ENCODE measurements at places on chromosomes 12 and 14.

DNA sequence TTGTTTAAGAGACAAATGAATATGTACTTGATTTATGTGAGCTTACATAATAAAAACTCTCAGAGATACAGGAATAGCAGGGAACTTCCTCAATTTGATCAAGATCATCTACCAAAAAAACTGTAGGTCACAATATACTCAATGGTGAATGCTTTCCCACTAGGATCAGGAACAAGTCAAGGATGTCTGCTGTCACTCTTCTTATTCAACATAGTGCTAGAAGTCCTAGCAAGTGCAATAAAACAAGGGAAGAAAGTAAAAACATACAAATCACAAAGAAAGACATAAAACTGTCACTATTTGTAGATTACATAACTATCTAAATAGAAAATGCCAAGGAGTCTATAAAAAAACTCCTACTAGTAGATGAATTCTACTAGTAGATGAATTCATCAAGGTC lies 41.9 kb upstream of the PAWR start:
- no peak for DNase-seq

DNA sequence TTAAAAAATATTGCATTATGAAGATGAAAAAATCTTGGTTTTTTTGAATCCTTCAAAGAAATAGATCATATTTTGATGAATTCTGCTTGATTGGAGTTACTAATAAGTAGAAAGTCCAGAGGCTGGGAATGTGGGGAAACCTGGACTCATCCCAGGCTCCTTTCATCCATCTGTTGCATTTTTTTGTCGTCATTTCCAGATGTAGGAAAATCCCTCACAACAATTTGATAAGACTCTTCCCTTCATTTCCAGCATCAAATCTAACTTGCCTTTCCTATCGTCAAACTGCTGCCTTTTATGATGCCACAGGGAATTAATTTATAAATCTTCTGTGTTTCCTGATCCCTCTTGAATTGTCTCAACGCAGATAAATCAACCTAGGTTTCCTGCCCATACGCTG lies 211.6 kb downstream of the FBXL14 start:
- no peak for DNase-seq

- no peak for DNase-seq
These were observed 4.3 kb upstream of the ZFP36L1 start for GRCh38 chr14:68797121-68797670.

DNA sequence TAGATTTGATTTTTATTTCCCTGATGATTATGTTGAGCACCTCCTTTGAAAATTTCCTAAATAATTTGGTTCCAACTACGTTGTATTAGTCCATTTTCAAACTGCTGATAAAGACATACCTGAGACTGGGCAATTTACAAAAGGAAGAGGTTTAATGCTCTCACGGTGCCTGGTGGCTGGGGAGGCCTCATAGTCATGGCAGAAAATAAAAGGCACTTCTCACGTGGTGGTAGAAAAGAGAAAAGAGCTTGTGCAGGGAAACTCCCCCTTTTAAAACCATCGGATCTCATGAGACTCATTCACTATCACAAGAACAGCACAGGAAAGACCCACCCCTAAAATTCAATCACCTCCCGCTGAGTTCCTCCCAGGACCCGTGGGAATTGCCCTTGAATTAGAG lies 372.3 kb downstream of the RPL10L start:
- DNase-seq, result no peak

DNA sequence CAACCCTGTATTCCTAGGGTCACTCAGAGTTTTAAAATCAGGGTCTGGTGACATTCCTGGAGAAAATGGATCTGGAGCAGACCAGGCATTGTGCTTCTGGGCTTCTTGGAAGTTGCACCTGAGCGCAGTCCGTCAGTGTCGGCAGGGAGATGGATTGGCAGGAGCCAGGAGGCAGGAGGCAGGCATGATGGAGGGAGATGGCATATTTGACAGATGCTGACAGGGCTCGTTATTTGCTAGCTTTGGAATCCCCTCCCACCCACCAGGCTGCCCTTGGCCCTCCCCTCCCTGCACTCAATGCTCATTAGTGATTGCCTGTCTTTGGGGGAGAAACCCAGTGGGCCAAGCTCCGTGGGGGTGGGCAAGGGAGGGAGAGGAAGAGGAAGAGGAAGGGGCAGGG lies 4.7 kb downstream of the CISTR start:
- no peak for DNase-seq

DNA sequence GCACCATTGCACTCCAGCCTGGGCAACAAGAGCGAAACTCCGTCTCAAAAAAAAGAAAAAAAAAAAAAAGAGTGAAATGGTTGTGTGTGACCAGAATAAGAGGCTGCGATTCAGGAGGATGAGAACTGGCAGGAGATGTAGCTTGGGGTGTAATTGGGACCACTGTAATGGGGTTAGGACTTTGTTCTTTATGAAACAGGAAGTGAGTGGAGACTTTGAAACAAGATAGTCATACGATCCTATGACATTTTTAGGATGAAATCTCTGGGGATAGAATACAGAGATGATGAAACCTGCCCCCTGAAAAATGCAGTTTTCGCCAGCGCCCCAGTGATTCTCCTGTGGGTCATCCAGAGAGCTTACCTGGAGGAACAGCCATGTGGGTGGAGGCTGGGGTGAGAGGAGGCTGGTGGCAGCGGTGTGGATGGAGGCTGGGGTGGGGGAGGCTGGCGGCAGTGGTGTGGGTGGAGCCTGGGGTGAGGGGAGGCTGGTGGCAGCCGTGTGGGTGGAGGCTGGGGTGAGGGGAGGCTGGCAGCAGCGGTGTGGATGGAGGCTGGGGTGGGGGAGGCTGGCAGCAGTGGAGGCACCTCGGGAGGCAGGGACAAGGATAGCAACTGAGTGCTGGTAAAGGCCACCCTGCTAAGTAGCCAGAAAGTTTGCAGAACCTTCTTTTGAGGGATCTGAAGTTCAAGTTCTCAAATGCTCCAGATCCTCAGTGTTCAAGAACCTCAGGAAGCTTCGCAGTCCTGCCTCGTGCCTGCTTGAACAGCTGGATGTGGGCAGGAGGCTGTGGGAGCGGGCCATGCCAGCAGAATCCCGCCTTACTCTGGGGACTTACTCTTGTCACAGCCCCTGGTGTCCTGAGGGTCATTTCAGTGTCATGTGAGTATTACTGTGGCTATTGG lies 20.2 kb downstream of the FBXL14 start:
- DNase-seq, result no peak

- DNase-seq, result no peak
These were observed 79.1 kb upstream of the HECTD1 start for GRCh38 chr14:31286456-31287293.

- no peak for DNase-seq
These were observed 88.5 kb upstream of the NCOR2 start for GRCh38 chr12:124655698-124656516.

GRCh38 chr14:88005978-88006851 lies 1.3 kb downstream of the GPR65 start:
- DNase-seq, result no peak

DNA sequence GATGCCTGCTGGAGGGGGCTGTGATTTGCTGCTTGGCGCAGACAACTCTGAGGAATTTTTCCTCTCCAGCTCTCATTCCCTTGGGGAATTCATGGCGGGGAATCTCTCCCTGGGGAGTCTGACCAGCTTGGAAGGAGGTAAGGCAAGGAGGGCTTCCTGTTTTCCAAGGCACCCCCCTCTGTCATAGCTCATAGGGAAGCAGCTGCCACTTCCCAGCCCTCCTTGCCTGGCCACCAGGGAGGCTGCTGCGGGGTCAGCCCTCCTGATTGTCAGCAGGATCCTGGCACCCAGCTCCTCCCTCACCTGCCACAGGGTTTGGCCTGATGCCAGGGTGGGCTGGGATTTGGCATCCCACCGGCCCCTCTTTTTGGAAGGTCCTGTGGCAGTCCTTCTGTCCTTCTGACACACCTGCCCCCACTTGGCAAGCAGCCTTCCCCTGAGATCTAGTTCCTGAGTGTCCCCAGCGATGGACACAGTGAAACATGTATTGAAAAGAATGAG lies 74.9 kb downstream of the TSPAN9 start:
- no peak for DNase-seq

GRCh38 chr12:123231931-123232330 lies 1.0 kb downstream of the MPHOSPH9 start:
- no peak for DNase-seq

- DNase-seq, result no peak
These were observed 25.9 kb downstream of the CMKLR1 start for GRCh38 chr12:108313241-108313605.

DNA sequence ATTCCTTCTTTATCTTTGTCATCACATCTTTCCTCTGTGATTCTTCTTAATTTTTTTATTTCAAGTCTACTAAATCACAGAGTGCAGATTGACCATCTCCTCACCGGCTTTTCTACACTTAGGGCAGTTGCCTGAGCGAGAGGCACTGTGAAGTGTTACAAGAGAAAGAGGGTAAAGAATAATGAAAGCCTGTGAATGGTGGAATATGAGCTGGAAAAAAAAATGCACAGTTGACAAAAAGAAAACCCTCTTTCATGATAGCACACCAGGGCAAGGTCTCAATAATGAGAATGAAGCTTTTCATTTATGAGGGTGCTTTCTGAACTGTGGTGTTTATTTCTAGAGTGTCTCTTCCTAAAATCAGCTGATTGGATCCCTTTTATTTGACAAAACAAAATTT lies 106.2 kb upstream of the PDE3A start:
- DNase-seq, result no peak

- peak; percentile 86 for DNase-seq
These were observed 604 bp downstream of the EIF4B start for GRCh38 chr12:53006810-53007309.

DNA sequence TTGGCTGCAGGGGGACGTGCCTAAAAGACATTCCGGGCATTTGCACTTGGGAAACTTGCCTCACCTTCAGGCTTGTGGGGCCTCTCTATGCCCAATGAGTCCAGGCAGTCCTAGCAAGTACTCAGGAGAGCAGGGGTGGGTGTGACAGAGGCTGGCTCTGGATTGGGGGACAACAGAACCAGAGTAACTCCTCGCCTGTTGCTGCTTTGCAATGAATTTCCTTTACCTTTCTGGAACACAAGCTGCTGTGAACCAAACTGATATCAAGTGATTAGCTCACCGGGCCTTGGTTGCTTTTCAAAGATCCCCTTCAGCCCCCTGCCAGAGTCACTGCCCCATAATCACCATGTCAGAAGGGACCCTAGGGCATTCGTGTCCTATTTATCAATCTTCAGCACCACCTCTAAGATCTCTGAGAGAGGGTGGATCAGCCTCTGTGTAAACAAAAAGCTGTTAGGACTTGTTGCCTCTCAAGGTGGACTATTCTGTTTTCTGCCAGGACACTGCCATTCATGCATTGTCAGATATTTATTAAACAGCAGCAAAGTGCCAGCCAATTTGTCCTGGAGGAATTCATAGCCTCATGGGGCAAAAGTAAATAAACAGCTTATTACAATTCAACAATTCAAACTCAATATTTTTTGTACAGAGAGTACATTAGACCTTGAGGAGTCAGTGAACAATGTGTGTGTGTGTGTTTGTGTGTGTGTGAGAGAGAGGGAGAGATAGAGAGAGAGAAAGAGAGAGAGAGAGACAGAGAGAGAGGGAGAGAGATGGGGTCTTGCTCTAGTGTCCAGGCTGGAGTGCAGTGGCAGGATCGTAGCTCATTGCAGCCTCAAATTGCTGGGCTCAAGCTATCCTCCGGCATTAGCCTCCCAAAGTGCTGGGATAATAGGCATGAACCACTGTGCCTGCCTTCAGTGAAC lies 11.3 kb downstream of the NFATC4 start:
- DNase-seq, result no peak

- no peak for DNase-seq
These were observed 31.9 kb downstream of the NOPCHAP1 start for GRCh38 chr12:105018012-105018411.

- DNase-seq, result no peak
These were observed 468.0 kb downstream of the FUT8 start for GRCh38 chr14:65880507-65880906.

- DNase-seq, result no peak
These were observed 16.7 kb downstream of the SLC35E3 start for GRCh38 chr12:68762691-68763090.

- DNase-seq, result no peak
These were observed 1458.7 kb downstream of the AACS start for GRCh38 chr12:126523891-126524290.

GRCh38 chr12:85507456-85507855 lies 227.4 kb downstream of the ALX1 start:
- no peak for DNase-seq

DNA sequence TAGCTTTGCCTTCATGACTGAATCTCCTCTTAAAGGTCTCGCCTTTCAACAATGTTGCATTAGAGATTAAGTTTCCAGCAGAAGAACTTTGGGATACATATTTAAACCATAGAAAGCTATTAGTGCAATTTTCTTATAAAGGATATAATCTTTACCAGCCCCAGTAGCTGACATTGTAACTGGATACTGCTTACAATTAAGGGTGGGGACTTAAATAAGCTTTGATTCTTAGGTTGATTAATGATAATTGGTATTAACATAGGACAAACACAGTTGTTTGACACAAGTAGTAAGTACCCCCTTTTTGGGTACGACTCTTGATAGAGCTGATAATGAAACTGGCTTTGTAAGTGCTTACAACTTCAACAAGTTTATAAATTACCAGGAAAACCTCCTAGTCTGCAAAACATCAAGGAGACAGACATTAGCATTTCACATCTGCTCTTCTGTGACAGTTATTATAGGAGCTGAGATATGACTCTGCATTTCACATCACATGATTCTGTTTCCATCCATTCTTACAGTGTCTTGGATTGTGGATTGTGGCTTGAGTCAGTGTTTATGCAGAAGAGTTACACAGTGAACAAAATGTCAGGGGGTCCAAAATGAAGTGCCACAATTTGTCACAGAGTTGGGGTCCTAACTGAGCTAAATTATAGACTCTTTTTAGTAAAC lies 249.1 kb upstream of the E2F7 start:
- DNase-seq, result no peak

DNA sequence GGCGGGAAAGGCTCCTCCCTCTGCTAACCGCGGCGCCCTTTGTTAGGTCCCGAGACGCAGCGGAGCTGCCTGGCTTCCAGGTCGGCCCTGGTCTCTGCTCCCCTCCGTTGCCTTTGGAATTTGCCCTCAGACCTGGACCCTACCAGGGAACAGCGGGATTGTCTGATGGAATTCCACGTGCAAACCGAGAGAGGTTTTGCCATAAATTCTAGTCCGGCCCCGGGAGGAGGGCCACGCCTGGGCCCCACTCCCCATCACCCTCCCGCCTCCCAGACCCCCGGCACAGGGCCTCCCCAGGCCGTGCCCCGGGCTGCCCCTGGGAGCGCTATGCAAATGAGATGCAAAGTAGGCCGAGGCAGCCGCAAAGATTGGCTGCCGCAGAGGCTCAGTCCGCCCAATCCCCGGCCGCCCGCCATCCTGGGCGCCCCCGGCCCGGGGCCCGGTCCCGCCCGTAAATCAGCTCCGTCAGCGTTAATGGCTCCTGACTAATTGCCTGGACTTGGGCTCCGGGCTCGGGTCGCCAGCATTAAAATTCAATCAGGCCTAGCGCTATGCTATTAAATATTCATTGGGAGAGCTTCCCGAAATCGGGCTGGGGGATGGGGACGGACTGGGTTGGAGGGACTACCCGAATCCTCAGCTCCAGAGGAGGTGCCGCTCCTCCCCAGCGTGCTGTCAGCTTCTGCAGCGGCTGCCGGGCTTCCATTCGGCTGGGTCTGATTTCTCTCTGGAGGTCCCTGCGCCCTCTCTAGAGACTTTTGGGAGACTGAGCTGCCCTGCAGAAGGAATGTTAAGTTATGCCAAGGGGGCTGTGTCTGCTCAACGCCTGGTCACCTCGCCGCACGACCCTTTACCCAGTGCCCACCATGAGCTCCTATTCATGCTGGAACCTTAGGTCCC lies 15.7 kb upstream of the FIGNL2 start:
- no peak for DNase-seq
